Mucosa of gallbladder (tissue), 1 donor: ENCODE measurements at places on chromosomes 6 and 20.

- no peak for DNase-seq
These were observed 852 bp downstream of the SYNGAP1 start for GRCh38 chr6:33420491-33421343.

DNA sequence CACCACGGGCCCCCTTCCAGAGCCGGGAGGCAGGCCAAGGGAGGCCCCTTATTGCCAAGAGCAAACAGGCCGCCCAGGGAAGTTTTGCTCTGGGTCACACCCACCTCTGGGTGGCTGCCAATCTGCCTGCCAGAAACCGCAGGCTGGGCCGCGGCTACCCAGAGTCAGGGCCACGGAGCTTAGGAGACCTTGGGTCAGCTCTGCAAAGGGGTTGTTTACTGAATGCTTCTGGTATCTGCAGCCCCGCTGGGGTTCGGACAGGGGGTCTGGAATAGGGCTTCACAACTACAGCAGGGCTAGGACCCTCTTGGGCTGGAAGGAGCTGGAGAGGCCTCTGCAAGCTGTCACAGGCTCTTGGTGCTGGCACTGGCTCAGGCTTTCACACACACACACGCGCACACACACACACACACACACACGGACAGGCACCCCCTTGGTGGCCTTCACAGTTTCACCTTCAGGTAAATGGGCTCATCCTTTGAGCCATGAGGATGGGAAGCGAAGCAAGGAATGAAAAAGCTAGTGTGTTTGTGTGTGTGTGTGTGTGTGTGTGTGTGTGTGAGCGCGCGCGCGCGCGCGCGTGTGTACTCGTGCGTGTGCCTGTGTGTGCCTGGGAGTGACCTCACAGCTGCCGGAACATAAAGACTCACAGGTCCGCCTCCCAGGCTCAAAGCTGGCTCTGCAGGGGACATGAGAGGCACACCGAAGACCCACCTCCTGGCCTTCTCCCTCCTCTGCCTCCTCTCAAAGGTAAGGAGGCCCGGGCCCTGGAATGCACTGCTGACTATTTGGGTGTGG, at the start of gene CCN5:
CCN5 (plus strand) TSS at position 669 of the 798 bp plus-strand sequence; CDS start at position 691, 22 bp downstream.
- DNase-seq, result peak; percentile 86

GRCh38 chr20:35515949-35516645, 13.4 kb downstream of the C20orf173 start:
- DNase-seq, result no peak

DNA sequence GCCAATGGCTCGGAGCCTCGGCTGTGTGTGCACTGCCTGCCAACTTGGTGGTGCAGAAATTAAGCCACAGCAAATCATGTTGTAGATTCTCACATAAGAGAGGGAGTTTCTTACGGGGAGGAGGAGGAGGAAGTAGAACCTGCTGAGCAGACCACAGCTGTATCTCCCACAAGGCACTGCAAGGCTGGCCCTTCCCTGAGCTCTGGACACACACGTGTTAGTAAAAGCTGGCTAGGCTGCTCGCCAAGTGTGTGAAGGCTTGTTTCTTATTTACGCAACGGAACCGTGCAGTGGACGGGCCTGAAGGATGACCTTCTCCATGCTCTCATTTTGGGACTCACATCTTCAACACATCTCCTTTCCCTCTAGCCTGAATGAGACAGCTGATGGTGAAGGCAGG, 15.7 kb upstream of the QKI start:
- DNase-seq, result peak; percentile 50

DNA sequence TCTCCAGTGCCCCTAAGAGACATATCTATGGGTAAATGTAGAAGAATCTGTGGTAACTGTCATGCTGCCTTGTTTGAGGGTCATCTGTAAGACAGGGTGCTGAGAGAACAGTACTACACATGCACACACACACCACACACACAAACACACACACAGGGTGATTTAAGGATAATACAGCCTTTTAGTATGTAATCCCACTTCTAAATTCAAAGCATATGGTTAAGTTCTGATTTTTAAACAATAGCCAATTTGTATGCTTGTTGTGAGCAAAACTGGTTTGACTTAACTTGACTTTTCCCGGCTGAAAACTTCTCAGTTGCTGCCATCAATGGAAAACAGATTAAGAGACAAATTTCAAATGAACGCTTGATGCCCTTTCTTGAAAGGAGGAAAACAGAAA, 241.8 kb downstream of the ADGRG6 start:
- DNase-seq, result no peak

DNA sequence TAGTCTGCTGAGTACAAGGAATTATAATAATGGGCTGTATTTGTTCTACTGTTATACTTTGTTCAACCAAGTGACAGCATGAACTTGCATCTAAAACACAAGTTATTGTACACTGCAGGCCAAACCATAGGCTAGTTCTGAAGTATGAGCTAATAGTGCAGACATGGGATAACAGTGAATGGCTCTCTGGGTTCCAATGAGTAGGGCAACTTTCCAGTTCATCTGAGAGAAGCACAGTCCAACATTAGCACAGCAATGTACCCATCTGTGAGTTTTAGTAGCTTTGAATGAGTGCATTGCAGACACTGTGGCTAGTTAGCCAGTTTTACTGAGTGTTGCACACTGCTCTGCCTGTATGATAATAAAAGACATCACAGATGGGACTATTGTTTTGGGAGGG, 56.5 kb upstream of the FUT9 start:
- no peak for DNase-seq

GRCh38 chr6:45109551-45109950, 218.6 kb upstream of the RUNX2 start:
- DNase-seq, result no peak

GRCh38 chr6:37459981-37460800, 27.2 kb downstream of the CMTR1 start:
- no peak for DNase-seq

GRCh38 chr6:152323376-152323775, 313.8 kb downstream of the SYNE1 start:
- DNase-seq, result no peak

- no peak for DNase-seq
These were observed 8.1 kb upstream of the ZNFX1 start for GRCh38 chr20:49285813-49286494.

- no peak for DNase-seq
These were observed 12.6 kb upstream of the MUC21 start for GRCh38 chr6:30970946-30971345.

GRCh38 chr20:17992847-17993513, 24.2 kb downstream of the MGME1 start:
- DNase-seq, result no peak

DNA sequence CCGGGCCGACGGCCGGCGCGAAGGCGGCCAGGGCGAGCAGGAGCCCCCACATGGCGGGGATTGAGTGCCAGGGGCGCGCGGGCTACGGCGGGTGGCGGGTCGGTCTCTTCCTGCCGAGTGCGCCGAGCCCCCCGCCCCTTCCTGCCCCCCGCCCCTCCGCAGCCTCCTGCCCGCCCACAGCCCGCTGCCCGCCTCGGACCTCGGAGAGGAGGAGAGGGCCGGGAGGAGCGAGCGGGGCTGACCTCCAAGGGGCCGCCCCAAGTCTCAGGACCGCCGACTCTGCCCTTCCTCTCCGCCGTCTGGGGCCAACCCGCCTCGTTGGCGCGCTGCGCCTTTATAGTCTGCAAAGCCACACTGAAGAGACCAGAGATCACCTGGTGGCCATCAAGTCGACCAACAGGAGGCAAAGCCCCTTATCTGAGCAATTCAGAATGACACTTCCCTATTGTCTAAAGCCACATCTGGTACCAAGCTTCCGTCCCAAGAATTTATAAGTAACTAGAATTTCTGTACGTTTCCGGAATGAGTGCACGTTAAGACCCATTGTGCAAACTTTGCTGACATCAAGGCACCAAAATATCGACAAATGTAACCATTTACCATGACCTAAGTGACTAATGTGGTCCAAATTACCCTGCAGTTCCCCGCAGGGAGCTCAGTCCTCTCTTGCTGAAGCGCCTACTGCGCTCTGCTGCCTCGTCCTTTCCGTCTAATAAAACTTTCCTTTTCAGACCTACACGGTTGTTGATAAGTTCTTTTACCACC, at the start of gene CPXM1:
CPXM1 (minus strand) TSS at position 107 of the 765 bp plus-strand sequence; CDS start at position 52, 55 bp downstream.
- no peak for DNase-seq

DNA sequence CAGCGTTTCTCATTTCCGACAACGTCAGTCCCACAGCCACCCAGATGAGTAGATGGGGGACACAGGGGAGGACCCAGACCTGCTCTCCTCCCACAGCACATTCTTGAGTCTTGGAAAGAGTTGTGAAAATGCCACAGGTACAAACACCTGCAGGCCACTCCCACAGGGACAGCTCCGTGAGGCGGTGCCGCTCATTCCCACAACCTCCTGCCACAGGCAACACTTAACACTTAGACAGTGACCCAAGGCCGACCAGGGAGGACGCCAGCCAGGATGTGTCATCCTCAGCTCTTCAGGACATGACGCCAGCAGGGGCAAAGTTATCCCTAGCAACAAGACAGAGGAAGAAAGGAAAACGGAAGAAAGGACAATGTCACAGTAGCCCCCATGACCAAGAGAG, 22.9 kb upstream of the HLA-B start:
- DNase-seq, result no peak

DNA sequence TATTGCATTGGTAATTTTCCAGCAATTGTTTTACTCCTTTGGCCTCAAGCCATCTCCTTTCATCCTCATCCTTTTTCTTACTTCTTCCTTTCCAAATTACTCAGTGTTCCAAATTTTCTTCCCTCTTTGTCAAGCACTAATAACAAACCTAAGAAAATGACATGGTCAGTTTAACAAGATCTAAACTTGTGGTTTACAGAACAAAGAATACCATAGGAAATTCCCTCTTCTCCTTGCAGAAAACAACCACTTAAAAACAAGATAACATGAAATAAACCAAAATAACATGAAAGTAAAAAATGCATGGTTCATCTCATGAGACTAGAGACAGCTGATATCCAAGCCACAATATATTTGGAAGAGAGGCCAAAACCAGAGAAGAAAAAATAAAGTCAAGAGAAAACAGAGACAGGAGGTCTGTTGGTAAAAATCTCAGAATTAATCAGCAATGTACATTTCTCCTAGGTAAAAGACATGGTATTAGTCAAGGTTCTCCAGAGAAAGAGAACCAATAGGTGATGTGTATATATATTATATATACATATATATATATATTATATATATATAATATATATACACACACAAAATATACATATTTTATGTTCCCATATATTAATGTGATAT, 51.0 kb upstream of the SENP6 start:
- DNase-seq, result no peak

DNA sequence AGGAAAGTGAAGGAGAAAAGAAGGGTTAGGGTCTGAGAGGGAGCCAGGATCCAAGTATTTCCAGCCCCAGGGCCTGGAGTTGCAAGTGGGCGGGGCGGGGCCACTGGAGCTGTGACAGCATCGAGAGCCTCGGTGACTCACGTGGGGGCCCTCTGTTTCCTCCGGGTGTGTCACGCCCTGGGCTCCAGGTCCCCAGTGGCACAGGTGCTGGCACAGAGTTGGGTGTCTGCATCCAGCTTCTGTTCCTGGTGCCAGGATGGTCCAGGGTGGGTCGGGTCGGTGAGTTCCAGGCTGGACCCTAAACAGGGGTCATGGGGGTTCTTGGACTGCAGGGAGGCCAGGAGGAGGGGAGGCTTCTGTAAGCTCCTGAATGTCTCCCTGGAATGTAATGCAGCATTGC, 16.7 kb downstream of the RAET1L start:
- no peak for DNase-seq

DNA sequence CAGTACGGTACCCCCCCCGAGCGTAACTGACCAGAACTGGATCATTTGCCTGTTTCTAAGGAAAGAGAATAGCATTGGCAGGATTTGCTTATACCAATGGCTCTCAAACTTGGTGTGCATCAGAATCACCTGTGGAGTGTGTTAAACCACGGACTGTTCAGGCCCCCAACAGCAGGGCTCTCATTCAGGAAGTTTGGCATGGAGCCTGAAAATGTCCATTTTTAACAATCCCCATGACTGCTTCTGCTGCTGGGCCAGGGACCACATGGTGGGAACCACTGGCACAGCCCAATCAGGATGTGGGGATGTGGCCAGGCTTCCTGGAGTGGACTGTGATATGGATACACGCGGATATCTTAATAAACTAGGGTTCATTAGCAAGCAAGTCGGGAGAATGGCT, 53.9 kb downstream of the GTF2H5 start:
- no peak for DNase-seq

DNA sequence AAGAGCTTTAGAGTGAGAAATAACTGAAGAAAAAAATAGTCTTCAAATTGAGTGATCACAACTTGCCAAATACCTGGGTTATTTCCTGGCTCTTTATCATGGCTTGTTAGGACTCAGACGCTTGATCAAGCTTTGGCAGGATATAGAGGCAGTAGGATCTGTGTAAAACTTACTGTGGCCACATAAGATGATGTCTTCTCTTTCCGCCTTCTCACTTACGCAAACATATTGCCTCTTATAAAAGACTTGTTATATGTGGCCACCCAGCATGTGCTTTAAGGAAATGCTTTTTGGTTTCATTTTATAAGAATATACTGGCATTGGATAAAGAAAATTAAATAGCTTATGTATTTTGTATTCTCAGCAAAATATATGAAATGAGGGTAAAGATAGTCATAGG, 101.8 kb upstream of the AKIRIN2 start:
- DNase-seq, result no peak

- no peak for DNase-seq
These were observed 332.8 kb downstream of the CDH4 start for GRCh38 chr20:61584851-61585250.

DNA sequence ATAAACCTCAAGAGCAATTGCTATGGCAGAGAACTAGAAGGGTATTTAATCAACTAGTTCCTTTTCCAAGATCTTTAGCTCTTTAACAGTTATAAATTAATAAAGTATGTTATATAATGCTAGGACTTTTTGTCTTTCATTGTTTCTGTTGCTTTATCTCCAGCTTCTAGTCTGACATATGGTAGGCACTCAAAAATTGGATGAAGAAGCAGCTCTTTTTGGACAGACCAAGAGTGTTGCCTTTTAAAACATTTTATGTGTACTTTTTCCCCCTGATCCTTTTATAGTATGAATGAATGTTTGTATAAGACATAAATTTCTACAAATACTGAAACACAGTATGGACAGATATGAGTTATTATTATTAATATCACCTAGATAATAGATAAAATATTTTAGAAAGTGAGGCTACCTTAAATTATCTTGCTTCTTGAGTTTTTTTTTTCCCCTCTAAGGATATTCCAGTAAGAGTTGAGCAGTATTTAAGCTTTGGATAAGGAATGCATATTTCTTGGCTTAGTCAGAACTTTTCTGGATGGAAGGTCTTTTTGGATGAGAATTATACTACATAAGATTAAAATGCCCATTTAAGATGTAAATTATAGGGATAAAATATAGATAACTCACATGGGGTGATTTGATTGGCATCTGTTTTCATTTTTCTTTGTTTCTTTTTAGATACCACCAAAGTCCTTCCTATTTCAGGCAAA, 16.6 kb downstream of the LAMA2 start:
- DNase-seq, result no peak

DNA sequence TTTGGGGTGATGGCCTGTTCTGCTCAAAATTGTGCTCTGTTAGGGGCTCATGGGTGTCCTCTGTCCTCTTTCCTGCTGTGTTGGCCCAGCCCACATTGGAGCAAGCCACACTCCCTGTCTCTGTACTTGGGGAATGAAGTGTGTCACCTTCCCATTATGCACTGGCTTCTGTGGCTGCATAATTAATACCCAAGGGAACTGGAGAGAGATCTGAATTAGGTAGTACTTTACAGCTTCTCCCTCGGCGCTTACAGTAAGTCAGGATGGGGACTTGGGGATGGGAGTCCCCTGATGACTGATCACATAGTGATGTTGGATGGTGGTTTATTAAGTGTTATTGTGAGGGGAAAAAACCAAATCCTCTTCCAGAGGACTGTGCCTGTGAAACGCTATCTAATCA, 116.6 kb downstream of the FOXO3 start:
- no peak for DNase-seq

GRCh38 chr6:31096656-31097055, 15.7 kb downstream of the C6orf15 start:
- DNase-seq, result no peak
